SJSA1 (cell line): ENCODE measurements at places on chromosomes 4 and X. TPM values are rescaled to one million over a fixed set of nuclear protein-coding genes. Genes with fewer than 3 reads are reported as not detected.

GRCh38 chr4:60588556-60588955 lies 611.6 kb upstream of the ADGRL3 start:
- DNase-seq, result no peak

GRCh38 chrX:103063918-103064434 lies at the start of gene BEX1:
BEX1 (minus strand) TSS chrX:103064171; CDS start chrX:103063274, 897 bp downstream.
- DNase-seq, result no peak

DNA sequence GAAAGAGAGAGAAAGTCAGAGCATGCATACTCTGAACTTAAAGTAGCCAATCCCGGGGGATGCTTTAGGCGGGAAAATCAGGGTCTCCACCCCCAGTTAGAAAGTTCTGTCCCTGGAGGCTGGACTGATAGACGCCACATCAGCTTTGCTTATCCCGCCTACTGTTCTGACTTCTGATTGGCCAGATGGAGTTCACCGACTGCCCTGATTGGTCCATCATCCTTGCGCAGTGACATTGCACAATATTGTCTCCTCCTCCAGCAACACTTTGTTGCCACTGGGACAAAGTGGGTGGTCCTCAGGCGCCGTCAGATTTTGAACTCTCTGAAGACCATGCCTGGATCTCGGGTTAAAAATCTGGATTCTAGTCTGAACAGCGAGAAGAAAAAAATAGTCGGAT lies 50.3 kb downstream of the SSX3 start:
- no peak for DNase-seq

DNA sequence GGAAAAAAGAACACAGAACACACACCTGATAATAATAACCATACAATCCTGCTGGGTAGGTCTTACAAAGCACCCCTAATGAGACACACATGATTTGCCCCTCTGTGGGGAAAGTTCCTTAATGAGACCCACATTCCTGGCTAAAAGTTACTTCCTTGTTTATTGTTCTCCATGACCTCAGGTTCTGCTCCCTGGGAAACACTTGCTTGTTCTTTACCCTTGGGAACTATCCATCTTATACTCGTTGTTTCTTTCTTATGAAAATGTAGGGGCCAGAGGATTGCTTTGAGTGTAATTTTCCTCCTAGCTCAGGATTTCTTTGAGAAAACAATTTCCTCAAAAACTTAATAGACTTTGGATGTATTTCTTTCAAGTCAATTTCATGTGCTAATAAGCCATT lies 52.1 kb upstream of the PCDH10 start:
- no peak for DNase-seq

DNA sequence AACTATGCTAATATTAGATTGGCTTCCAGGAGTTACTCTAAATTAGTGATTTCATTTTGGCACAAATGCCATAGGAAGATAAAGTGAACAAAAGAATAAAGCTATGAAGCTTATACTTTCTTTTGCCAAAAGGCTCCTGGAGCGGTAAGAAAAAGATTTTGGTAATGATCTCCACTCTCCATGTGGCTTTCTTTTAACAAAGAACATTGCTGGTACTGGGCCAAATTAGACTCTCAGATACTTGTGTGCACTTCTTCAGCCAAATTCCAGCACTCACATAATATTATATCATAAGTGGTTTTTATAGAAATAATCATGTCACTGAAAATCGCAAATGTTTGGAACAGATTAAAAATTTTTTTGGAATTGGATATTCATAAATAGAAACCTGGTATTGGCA lies 142.4 kb upstream of the FGF13 start:
- DNase-seq, result no peak

DNA sequence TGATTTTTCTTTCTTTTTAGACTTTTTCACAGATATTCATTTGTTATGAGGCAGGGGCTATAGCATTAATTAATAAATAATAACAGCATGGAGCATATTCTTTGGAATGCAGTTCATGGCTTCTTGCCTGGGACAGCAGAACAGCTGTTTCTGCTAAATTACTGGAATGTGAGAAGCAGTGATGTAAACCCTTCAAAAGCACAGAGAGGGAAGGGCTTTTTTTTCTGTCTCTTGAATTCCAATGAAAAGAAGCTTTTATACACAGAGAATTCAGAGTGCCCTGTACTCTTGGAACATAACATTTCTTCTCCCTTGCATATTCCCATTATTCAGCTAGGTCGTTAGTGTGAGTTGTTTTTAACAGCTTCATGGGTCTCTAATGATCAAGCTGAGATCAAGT lies 28.5 kb upstream of the ANK2 start:
- DNase-seq, result no peak

DNA sequence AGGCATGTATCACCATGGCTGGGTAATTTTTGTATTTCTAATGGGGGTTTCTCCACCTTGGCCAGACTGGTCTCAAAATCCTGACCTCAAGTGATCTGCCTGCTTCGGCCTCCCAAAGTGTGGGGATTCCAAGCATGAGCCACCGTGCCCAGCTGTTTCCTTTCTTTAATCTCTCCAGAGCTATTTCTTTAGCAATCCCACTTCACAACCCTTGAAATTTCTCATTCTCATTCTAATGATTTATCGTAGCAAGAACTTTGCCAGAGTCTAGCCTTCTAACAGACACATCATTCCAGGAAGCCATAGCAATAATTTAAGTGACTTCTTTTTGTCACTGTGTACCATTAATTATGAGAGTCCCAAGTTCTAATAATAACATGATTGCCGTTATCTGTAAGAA lies 68.6 kb downstream of the RXFP1 start:
- DNase-seq, result no peak

DNA sequence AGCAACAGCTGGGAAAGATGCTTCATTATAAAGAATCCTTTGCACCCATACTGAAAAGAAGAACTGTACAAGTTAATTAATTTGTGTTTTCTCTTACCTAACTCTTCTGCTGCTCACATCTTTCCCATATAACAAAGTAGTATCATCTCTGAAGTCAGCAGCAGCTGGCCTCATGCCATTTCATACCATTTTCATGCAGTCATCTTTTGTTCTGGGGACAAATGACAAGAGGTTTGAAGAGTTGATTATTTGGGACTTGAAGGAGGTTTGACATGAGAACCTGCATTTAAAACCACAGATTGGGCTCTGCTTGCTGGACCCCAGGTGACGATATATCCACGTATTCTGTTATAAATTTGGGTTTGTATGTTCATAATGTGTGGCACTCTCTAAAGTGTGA lies 430.3 kb downstream of the SPRY1 start:
- DNase-seq, result peak; percentile 47

DNA sequence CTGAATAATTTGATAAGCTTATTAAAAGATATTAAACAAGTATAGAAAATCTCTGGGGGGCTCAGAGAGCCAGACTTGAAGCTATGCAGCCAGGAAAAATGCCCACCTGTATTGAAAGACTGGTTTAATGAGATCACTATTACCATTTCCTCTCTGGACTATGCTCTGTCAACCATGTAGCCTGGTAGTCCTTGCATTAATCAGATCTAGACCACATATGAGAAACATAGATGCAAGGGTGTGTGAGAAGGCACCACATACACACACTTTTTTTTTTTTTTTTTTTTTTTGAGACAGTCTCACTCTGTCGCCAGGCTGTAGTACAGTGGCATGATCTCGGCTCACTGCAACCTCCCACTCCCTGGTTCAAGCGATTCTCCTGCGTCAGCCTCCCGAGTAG lies 75.9 kb upstream of the ATP8A1 start:
- no peak for DNase-seq

DNA sequence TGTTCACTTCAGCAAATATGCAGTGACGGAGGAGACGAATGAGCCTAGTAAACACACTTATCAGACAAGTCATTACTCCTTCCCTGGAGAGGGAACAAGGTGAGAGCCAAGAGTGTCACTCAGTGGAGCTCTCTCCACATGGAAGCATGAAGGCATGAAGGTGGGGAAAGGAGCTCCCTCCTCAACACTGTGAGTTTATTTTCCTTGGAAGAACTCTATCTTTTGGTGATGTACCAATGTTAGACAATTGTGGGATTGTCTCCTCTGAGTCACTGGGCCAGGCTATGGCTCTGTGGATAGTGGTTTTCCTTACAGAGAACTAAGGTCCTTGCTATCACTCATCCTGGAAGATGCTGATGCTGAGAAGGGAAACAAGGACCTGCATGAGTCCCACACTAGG lies 200.2 kb downstream of the CPEB2 start:
- DNase-seq, result no peak

DNA sequence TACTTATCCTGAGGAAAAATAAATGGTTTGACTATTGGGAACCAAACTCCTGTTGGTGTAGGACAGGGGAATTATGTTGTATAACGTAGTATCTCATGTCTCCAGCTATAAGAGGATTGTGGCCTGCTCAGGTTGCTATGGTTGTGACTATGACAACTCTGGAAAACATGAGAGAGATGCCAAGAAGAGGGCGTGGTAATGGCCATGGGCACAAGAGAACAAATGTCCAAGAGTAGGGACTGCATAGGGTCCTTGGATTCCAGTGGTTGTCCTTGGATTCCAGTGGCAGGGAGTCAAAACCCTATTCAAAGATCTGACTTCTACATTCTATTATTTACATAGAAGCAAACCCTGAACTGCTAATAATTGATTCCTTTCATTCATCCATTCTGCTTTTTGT lies 6.8 kb upstream of the MOB1B start:
- no peak for DNase-seq

- no peak for DNase-seq
Observed at GRCh38 chr4:27828843-27829242, 968.2 kb downstream of the STIM2 start.

GRCh38 chrX:150196285-150196684 lies 166.8 kb upstream of the MAMLD1 start:
- DNase-seq, result no peak

GRCh38 chr4:128512767-128513322 lies 225.2 kb upstream of the PGRMC2 start:
- no peak for DNase-seq

- DNase-seq, result no peak
Observed at GRCh38 chrX:134526399-134526798, 66.4 kb downstream of the HPRT1 start.

Gene SLC38A5
- total RNA-seq, result 0.16 TPM in 1 of 2 replicates, not detected in the other

Gene GUCY1B1
- 0.74 and 1.0 TPM in 2 replicates for total RNA-seq

Gene NXF2B
- total RNA-seq, result not detected in 2 replicates

Gene MMRN1
- total RNA-seq, result not detected in 2 replicates

Gene MXRA5
- 0.22 and 0.32 TPM in 2 replicates for total RNA-seq

Gene TMPRSS11B
- total RNA-seq, result not detected in 2 replicates

Gene NLGN3
- not detected in 2 replicates for total RNA-seq

Gene GATA1
- total RNA-seq, result not detected in 2 replicates

Gene PLK4
- 39.9 and 81.7 TPM in 2 replicates for total RNA-seq

Gene COX7B2
- total RNA-seq, result not detected in 2 replicates

Gene FMR1NB
- total RNA-seq, result not detected in 2 replicates

Gene STBD1
- 10.3 and 10.6 TPM in 2 replicates for total RNA-seq

Gene OR13H1
- total RNA-seq, result not detected in 2 replicates
